Activated CD8-positive, alpha-beta T cell treated with anti-CD3 and anti-CD28 coated beads, Interleukin-2, amount 10 ng/mL, durations not matched to agents 7 days and 5 days (primary cell): ENCODE measurements at places on chromosomes 11 and 22.

- DNase-seq, result no peak
Observed at GRCh38 chr11:73988227-73988626, 5.6 kb upstream of the UCP2 start.

- DNase-seq, result no peak
Observed at GRCh38 chr11:75323609-75324008, 27.9 kb downstream of the ARRB1 start.

DNA sequence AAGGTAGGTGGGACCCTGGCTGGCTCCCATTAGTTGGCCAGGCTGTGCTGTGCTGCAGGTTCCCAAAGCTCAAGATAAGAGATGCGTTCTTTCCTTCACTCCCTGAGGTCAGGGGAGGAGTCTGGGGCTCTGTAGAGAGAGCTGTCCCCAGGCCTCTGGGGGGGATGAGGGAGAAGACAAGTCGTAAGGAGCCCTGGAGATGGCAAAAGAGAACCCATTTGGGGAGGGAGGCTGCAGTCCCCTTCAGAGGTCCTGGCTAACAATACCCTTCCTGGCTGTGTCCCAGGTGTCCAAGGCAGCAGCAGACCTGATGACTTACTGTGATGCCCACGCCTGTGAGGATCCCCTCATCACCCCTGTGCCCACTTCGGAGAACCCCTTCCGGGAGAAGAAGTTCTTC is 916 bp downstream of the GNG3 start:
- no peak for DNase-seq

DNA sequence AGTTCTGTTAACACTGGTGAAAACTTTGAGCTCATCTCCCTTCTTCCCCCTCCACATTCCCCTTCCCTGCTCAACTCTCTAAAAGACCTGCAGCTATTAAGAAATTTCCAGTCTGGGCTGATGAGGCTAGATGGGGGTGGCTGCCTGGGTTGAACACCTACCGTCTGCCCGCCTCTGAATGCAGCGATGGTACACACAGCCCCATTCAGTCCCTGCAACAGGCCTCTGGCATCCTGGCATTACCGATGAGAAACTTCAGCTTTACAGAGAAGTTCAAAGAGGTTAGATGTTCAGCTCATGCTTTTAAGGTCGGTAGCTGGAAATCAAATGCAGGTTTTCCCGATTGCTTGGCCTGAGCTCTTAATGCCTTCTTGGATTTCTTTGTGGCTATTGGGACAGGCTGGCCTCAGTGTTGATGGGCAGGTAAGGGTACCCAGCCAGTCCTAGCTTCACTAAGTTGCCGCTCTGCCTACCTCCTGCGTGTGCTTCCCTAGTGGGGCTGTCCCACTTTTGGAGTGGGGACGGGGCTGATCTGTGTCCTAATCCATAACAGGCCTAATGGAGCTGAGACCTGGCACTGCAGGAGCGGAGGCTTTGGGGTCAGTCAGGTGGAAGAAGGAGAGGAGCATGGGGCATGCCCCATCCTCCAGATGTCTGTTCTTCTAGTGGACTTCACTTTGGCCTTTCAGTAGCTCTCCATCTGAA is 49.1 kb downstream of the ZBTB16 start:
- DNase-seq, result no peak

- no peak for DNase-seq
Observed at GRCh38 chr11:68303982-68304780, 8.2 kb upstream of the LRP5 start.

DNA sequence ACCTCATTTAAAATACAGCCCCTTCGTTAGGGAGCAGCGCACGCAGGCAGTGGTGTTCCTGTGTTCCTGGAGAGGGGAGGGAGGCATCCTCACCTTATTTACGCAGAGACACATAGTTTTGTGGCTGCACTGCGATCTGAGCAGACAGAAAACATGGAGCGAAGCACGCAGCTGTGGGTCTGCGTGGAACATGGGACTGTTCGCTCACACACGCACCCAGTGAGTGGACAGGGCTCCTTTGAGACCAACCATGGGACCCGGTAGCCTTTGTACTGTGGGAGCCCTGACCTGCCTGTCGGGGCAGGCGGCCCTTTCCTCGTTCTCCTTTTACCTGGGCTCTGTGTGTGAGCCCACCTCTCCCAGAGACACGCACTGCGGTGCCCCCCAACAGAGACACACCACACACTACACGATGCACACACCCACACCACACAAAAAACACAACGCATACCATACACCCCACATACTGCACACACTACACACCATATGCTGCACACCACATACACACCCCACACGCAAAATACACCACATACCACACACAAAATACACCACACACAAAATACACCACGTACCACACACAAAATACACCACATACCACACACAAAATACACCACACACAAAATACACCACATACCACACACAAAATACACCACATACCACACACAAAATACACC is 1245.7 kb downstream of the BRD1 start:
- no peak for DNase-seq

DNA sequence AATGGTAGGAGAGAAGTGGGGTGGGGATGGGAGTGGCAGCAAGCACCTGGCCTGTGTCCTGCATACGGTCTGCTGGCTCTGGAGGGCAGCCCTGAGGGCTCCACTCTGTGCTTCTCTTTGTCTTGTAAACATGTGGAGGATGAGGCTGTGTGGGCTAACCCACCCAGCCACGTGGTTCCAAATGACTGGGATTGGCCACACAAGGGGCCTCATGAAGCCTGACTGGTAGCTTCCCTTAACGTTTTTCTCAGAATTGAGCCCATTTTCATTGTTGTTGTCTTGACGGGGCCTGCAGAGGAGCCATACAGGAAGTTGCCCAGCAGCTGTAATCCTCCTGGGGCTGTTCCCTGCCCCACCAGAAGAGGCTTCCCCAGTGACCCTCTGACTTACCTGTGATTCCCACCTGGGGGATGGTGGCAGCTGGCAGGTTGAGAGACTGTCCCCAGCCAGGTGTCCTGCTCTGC is 18.0 kb downstream of the DERL3 start:
- DNase-seq, result peak; percentile 84

DNA sequence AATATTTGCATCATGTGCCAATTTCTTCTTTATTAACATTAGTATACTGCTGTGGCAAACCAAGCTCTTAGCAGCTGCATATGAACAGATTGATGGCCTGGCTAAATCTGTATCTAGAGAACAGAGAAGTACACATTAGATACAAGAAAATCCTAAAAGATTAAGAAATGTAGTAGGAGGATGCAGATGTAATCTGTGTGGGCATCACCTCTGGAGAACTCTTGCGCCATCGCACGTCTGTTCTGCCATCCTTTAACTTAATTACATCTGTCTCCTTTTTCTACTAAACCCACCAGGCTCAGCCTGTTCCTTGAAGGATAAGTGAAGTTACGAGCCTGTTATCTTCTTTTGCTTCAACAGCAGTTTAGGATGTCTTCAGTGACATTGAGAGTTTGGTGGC is 196.4 kb upstream of the PITPNB start:
- no peak for DNase-seq

DNA sequence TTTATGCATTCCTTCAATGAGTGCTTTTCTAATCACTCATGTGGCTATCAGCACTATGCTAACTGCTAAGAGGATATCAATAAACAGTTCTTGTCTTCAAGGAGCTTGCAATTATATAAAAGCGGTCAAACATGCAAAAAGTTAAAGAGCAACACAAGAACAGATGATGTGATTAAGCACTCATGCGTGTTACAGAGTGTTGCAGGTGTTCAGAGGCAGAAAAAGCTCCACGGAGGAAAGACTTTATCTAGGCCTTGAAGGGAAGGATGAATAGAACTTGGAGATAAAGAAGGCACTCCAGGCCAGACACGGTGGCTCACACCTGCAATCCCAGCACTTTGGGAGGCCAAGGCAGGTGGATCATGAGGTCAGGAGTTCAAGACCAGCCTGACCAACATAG is 13.6 kb downstream of the CD3E start:
- no peak for DNase-seq

- no peak for DNase-seq
Observed at GRCh38 chr22:39267974-39268373, 23.2 kb upstream of the PDGFB start.

DNA sequence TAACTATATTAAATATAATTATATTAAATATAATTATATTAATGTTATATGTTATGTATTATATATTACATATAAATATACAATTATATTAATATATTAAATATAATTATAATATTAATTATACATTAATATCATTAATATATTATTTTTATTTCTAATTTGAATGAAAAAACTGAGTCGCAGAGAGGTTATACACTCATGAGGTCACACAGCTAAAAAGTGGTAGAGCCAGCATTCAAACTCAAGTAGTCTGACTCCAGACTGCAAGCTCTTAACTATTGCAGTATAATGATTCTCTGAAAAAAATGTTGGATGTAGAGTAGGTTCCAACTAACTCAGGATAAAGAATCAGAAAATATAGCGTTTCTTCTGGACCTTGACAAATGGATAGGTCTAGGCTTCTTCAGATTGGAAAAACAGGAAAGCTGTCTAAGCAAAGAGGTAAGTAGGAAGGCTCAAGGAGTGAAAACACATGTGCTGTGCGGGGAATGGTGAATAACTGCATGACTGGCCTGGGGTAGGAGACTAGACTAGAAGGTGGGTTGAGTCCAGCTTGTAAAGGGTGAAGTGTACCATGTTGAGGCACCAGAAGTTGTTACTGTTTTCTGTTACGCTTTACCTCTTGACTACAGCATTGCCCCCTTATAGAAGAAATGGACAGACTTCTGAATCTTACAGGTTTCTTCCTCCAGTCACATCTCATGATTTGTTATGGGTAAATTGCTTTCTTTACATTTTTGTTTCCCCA is 80.3 kb downstream of the TRIM44 start:
- DNase-seq, result peak; percentile 21

DNA sequence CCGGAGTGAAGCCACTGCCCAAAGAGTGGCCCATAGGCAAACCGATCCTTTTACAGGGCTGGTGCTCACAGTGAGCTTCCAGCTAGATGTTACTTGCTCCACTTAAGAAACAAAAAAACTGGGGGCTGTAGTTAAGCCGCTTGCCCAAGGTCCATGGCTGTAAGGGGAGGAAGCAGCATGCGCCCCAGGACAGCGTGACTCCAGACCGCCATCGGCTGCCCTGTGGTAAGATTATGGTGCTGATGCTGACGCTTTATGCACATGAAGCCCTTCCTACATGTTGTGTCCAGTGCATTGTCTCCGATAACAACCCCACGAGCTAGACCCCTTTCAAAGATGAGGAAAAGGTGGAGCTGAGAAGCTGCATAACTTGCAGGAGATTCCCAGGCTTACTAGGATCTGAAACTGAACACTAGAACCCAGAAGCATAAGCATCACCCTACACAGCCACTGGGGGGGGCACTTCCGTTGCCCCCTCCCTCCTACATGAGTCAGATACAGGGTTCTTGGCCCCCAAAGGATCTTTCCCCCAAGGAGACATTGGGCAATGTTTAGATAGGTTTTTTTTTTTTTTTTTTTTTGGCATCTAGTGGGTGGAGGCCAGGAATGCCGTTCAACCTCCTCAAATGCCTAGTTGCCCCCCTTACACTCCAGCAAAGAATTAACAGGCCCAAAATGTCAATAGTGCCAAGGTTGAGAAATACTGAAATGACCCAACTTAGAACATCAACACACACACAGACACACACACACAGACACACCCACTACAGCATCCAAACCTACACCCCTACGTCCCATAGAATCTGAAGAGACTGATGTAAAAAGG is 53.9 kb downstream of the MN1 start:
- DNase-seq, result no peak

DNA sequence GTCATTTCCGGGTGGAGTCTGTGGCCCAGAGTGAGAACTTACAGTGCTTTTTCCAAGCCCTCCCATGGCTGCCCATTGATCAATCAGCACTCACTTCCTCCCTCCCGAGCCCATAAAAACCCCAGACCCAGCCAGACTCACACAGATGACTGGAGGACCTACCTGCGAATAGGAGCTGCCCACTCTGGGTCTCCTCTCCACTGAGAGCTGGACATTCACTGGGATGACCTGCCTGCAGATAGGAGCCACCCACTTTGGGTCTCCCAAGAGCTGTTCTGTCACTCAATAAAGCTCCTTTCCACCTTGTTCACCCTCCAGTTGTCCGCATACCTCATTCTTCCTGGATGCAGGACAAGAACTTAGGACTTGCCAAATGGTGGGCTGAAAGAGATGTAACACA is 56.0 kb upstream of the B3GNT6 start:
- no peak for DNase-seq

DNA sequence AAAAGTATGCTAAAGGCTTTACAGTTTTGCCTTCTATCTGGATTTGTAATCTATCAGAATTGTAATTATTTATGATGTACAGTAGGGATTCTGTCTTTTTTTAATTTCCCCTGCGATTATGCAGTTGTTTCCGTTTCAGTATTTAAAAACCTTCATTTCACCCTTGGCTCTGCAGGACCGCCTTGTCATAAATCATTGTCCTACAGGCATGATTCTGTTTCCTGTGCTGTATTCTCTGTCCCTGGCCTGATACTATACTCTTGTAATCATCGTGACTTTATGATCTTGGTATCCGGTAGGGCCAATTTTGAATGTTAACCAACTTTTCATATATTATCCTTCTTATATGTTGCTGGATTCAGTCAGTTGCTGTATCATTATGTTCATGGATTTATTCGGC is 151.7 kb downstream of the ATXN10 start:
- DNase-seq, result no peak

- no peak for DNase-seq
Observed at GRCh38 chr11:2534134-2534956, 89.5 kb downstream of the KCNQ1 start.

DNA sequence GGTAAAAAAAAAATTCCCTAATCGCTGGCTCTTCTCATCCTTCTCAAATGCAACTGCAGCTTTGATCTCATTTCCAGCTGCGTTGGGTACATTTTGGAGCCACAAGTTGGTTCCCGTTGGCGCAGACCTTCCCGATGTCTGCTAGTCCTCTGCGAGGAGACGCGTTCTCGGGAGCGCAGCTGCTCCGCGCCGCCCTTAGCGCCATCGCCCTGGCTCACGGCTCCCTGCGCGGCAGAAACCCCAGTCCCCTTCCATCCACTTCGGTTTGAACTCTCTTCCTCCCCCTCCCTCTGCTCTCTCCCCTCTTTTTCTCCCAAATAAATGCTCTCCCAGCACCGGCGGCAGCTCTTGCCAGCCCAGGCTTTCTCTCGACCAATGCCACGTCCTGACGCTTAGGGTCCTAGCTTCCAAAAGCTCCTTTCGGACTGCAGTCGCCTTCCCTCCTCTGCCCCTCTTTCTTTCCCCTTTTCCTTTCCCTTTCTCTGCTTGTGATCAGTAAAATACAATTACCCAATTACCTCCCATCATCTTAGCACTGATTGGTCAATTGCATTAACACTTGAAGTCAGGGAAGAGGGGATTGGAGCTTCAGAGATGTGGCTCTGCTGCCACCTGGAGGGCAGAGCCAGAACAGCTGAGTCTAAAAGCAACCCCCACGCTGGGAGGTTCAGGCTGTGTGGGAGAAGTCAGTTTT is 1165.7 kb downstream of the LRRC4C start:
- DNase-seq, result peak; percentile 42

DNA sequence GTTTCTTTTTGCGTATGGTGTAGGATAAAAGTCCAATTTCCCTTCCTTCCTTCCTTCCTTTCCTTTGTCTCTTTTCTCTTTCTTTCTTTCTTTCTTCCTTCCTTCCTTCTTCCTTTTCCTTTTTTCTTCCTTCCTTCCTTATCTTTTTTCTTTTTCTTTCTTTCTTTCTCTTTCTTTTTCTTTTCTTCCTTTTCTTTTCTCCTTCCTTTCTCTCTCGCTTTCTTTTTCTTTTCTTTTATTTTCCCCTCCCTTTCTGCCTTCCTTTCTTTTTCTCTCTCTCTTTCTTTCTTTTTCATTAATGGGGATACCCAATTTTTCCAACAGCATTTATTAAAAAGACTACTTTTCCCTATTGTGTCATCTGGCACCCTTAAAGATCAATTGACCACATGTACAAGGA is 1359.7 kb downstream of the FAM181B start:
- no peak for DNase-seq
